ENCODE measurements at places on chromosomes 11 and 22. TPM values are rescaled to one million over a fixed set of nuclear protein-coding genes. Genes with fewer than 3 reads are reported as not detected.

- no peak overlapping the region for H3K4me3 ChIP-seq
- no peaks in the 10 kb centered on the region for H3K27me3 ChIP-seq
- no peak for DNase-seq
- no peaks in the 10 kb centered on the region for H3K4me1 ChIP-seq
- peaks cover 8% of the 10 kb centered on the region for H3K36me3 ChIP-seq
These were observed 29.2 kb upstream of the POGLUT3 start for GRCh38 chr11:108527382-108527781.

DNA sequence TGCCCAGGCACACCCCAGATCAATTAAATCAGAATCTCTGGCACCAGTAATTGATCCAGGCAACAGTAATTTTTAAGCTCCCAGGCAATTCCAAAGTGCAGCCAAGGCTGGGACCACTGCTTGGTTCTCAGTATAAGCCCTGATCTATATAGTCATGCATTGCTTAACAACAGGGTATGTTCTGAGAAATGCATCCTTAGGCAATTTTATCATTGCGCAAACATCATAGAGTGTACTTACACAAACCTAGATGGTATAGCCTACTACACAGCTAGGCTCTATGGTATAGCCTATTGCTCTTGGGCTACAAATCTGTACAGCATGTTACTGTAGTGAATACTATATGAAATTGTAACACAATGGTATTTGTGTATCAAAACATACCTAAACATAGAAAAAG, 651 bp upstream of the C11orf42 start:
- no peaks in the 10 kb centered on the region for H3K4me1 ChIP-seq
- DNase-seq = no peak
- H3K36me3 ChIP-seq = peaks cover 66% of the 10 kb centered on the region
- no peak overlapping the region for H3K4me3 ChIP-seq
- no peaks in the 10 kb centered on the region for H3K27me3 ChIP-seq

Gene SLC1A2
- 7.1 TPM for total RNA-seq

Gene SLC25A18
- 14.3 TPM for total RNA-seq
